Cardiac fibroblast (primary cell): ENCODE measurements at places on chromosomes 16 and 17.

DNA sequence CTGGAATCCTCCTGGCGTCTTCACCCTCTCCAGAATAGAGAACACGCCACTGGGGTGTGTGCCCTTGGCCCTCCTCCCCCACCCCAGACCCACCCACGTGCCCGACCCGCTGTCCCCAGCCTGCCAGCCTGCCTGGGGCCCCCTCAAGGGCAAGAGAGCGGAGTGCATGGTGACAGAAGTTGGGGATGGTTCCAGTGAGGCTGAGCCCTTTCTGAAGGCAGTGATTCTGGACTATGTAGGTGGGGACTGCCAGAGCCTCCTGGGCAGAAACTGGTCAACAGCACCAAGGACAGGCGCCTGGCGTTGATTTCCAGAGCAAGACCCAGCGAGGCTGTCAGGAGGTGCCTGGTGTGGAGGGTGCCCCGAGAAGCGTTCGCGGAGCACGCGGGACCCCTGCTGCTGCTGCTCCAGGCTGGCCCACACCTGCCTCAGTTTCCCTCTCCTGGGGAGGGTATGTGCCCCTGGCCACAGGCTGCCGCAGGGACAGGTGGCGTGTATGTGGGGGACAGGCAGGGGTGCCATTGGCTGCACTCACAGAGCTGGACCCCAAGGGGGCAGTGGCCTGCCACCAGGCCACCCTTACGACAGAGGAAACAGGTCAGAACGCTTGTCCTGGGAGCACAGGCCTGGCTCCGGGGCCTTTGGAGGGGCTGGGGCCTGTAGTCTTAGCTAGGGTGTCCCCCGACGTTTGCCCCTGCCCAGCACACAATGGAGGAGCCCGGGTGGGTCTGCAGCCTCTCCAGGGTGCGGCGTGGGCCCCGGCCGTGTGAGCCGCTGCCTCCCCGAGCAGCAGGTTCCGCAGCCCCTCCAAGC is 1.2 kb downstream of the SSTR5 start:
- no peak for DNase-seq

DNA sequence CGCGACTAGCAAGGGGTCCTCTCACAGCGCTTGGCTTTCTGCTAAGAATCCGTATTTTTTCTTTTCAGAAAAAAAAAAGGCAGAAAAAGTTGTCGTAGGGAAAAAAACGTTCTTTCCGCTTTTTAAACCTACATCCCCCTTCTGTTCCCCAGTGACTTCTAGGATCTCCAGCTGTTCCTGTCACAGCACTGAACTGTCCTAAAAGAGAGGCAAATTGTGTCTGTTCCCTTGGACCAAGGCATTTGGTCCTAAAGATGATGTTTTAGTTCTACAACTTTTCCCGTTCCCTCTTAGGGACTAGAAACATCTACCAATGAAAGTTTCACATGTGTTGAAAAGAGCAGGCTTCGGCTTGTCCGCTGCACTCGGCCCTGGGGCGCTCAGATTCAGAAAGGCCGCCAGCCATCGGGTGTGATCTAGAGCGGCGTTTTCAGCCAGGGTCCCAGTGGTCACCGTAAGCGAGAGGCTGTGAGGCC is 100.7 kb upstream of the CHMP6 start:
- DNase-seq, result no peak

GRCh38 chr17:61289408-61290385 is 109.9 kb upstream of the TBX2 start:
- no peak for DNase-seq

- peak; percentile 68 for DNase-seq
Measured at GRCh38 chr17:67558740-67559380, 158.9 kb upstream of the NOL11 start.

- DNase-seq, result peak; percentile 19
Measured at GRCh38 chr16:3065742-3066439, 451 bp downstream of the IL32 start.

- DNase-seq, result peak; percentile 75
Measured at GRCh38 chr17:16342979-16343378, 10.3 kb downstream of the CENPV start.

- DNase-seq, result peak; percentile 66
Measured at GRCh38 chr17:19766421-19767270, 18.5 kb upstream of the ALDH3A1 start.

DNA sequence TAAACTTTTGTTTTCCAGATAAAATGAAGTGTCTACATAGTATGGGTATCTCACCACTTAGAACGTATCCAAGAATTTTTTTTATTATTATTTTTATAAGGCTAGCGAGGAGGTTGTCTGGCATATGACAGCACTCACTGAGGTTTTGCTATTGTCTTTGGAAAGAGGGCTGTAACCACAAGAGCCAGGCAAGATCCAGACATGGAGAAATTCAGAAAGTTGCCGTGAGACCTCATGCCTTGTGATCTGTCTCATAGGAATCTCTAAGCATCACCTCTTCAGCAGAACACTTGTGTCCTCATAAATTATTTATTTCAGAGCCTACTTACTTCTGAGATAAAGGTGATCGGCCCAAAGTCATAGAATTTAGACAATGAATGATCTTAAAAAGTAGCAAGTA is 410.8 kb downstream of the CDH11 start:
- no peak for DNase-seq

DNA sequence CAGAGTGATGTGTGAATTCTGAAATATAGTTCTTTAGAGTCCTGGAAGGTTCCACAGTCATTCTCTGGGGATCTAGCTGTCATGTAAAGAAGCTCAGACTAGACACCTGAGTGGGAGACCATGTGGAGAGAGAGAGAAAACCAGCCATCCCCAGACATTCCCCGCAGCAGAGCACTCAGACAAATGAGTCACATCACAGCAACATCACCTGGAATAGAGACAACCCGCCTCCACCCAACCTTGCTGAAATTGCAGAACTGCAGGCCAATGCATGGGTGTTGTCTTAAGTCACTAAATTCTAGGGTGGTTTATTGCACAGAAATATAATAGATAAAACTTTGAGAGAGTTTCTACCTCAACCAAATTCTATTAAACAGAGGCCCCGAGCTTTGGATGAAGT is 392.0 kb upstream of the DYNLRB2 start:
- DNase-seq, result no peak

GRCh38 chr17:21394265-21394664 is 18.1 kb downstream of the KCNJ12 start:
- DNase-seq, result peak; percentile 66

GRCh38 chr16:50627419-50627818 is 53.7 kb downstream of the SNX20 start:
- DNase-seq, result peak; percentile 55

DNA sequence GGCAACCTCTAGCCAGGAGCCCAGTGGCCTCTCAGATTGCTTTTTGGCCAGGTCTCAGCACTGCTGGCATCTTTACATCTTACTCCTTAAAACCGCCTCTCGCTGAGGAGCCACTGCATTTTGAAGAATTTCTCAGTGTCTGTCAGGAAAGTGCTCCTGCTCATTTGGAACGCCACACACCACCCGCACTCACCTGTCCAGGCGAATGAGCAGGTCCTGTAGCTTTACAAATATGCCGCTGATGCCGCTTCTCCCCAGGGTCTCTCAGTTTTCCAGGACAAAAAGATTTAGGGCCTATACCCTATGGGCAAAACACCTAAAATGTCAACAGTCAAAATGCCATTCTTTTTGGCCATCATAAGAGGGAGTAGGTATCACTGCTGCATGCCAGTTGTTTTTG is 22.1 kb downstream of the CYB561 start:
- DNase-seq, result no peak

- no peak for DNase-seq
Measured at GRCh38 chr17:9907883-9908648, 3.0 kb upstream of the RCVRN start.

GRCh38 chr16:80164966-80165550 is 375.7 kb upstream of the DYNLRB2 start:
- no peak for DNase-seq
